ENCODE measurements at places on chromosomes 5 and 9.
A peak's percentile ranks its signal among the peaks of the same experiment; 100 is the strongest.

DNA sequence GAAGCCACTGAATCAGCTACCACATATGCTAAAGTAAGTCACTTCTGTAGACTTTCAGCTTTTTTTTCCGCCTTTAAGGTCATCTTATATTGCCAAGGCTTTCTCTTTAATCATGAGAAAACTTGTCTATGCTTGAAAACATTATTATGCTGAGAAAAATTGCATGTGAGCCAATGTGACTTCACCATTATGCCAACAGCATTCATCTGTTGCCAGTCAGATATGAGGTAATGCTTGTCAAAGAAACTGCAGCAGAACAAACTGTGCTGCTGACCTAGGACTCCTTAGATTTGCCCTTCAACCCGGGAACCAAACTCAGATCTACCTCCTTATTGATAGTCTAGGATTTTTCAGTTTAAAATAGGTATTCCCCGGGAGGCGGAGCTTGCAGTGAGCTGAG is 34.3 kb downstream of the SLC44A1 start:
- DNase-seq, result no peak

DNA sequence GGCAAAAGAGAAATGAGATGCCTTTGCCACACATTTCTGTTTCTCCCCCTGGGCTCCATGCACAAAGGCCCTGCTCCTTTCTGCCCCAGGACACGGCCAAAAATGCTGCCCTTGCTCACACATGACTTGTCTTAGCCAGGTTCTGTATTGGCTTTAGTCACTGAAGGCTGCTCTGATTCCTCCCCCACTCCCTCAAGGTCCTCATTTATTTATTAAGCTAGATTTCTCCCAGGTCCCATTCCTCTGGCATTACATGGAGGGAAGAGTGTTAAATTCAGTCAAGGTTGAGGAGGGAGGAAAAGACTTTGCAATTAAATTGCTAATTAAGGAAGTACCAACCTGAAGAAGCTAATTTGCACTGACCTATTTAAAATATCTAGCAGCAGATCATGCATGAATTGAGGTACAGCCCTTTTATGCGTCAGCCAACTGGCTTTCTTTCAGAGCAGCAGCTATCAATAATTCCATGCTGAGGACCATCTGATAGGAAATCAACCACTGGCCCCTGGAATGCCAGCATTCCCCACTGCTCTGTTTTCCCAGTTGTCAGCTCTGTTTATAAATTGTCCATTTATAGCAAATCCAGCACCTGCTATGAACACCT is 81.2 kb upstream of the MAP3K1 start:
- no peak for DNase-seq

DNA sequence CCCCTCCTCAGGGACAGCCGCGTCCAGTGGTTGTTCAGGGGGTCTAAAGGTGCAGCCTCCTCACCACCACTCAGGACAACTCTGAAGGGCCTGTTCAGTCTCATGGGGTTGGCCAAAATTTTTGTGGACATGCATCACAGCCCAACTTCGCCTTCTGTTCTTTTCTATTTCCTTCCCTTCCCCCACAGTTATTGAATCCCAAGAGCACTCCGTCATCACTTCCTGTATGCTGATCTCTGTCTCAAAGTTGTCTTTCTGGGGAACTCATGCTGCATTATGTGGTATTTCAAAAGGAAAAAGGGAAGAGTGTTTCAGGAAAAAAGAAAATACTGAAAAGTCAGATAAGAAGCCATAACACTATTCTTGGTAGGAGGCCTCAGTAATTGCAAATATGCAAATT is 355.4 kb downstream of the CAAP1 start:
- no peak for DNase-seq

DNA sequence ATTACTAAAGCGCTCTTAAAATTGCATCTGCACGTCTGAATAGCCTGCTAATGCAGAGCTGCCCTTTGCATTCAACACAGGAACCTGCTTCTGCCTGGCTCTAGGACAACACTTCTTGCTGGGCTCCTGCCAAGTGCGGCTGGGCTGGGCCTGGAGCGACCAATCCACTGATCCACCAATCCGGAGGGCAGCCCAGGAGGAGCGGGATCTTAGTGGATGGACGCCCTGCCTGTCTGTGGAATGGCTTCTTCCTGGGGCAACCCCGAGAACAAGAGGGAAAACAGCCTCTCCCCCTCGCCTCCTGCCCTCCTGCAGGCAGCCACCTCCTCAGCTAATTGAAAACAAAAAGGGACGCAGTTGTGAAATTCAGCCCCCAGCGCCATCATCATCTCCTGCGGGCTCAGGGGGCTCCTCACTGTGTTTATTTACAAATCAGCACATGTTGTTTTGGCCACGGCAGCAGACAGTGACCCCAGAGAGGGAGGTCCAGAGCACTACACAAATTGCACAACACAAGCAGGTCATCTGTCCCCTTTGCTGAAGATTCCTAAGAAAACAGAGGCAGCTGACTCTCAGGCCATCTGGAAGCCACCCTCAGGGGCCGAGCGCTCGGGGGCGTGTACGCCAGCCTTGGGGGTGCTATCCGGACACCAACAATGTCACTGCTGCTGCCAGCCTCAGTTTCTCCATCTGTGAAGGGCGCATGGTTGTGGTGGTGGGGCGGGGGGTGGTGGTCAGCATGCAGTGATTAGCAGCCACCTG is 57.3 kb downstream of the GADD45G start:
- DNase-seq, result peak; percentile 98

DNA sequence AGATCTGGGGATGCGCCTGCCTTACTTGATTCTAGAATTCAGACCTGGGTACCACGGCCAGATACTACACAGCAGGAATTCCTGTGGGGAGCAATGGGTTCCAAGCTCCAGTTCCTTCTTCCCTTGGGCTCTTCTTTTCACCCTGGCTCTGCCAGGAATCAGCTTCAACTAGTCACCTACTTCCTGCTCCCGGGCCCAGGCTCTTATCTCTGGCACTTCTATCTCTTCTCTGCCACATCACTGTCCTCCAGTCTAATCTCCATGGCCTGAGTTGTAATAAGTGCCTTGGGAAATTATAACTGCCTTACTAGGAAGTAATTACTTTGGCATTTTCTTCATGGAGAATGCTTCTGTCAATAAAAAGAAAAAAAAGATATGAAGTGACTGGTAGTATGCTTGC is 26.2 kb upstream of the SERINC5 start:
- no peak for DNase-seq

GRCh38 chr5:80964919-80965318 is 4.8 kb downstream of the RASGRF2 start:
- no peak for DNase-seq

GRCh38 chr5:32831624-32832023 is 120.5 kb downstream of the NPR3 start:
- no peak for DNase-seq

GRCh38 chr5:103569313-103570060 is 6.9 kb upstream of the NUDT12 start:
- no peak for DNase-seq

GRCh38 chr5:43270645-43271044 is 42.6 kb downstream of the HMGCS1 start:
- DNase-seq, result no peak

GRCh38 chr5:41637424-41637823 is 127.0 kb upstream of the PLCXD3 start:
- no peak for DNase-seq

- DNase-seq, result no peak
Observed at GRCh38 chr9:126430124-126430523, 103.5 kb downstream of the MVB12B start.

GRCh38 chr5:58871648-58872242 is 288.9 kb downstream of the RAB3C start:
- DNase-seq, result no peak

- no peak for DNase-seq
Observed at GRCh38 chr9:126485662-126486061, 128.1 kb upstream of the LMX1B start.
